ENCODE measurements at places on chromosomes 5 and 9.

DNA sequence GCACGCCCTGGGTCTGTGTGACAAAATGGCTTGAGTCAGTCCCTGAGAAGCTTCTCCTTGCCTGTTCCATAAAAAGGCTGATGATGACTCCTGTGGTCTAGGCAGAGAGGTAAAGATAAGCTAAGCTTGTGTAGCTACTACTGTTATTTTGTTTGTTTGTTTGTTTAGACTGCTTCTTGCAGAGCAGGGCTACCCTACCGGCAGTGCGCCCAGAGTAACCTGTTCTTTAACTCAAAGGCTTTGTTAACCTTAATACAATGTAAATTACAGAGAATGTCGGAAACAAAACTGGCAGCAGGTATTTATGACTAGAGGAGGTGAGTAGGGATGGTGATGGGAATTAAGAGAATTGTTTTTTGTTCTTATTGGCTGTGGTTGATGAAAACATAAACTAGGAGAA lies 87.6 kb downstream of the F2RL2 start:
- no peak for DNase-seq

DNA sequence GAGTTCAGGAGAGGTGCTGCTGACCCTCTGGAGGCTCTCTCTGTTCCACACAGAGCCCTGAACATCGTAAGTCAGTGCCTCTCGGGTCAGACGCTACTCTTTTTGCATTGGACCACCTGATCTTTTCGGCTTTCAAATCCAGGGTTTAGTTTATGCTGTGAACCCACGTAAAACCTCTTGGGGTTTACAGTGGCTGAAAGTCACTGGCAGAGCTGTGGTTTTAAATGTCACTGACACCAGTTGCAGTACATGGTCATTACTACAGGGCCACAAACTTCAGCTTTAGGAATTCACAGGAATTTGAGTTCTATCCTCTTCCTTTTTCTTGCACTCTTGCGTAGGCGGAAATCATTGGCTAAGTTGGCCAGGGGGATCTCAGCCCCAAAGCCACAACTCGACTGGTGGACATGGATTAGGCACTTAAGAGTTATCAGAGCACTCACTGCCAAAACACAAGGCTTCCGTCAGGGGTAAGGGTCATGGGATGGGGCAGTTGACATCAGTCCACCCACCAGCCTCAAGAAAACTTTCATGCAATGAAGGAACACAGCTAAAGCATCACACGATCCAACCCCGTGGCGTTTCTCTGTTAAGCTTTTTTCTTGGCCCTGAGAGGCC lies 76.9 kb downstream of the SFXN1 start:
- DNase-seq, result no peak

- DNase-seq, result no peak
These were observed 51.3 kb downstream of the SLC46A2 start for GRCh38 chr9:112839331-112839730.

GRCh38 chr5:89582768-89583339 lies 699.9 kb upstream of the MEF2C start:
- DNase-seq, result no peak

DNA sequence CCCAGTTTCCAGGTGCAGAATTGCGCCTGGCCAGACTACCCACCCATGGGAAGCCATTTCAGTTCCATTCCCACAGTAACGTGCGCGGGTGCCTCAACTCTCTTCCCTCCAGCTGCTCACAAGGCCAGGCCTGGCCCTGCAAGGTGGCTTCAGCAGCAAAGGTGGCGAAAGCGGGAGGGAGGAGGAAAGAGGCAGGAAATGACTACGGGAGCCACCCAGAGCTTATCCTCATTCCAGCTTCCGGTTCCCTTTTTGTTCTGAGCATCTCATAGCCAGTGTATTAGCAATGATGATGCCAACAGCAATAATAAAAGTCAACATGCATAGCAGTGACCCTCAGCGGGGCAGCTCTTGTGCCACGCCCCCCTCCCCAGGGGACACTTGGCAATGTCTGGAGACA lies 101.5 kb upstream of the BOD1 start:
- no peak for DNase-seq

DNA sequence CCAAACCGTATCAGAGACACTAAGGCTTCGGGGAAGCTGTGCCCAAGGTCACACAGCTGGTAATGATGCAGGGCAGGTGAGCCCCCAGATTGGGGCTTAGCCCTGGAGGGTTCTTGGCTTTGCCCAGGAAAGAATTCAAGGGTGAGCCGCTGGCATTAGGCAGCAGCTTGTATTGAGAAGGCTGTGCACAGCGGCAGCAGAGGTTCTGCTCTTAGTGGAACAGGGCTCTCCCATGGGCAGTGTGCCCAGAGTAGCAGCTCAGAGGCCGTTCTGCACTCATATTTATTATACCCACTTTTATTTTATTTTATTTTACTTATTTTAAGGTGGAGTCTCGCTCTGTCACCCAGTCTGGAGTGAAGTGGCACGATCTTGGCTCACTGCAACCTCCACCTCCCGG lies 85.8 kb upstream of the IER5L start:
- no peak for DNase-seq

GRCh38 chr5:164353155-164353554 lies 847.7 kb downstream of the MAT2B start:
- no peak for DNase-seq
